ENCODE measurements at places on chromosomes 13 and 19. TPM values are rescaled to one million over a fixed set of nuclear protein-coding genes. Genes with fewer than 3 reads are reported as not detected.

ANO8 gene
- polyA plus RNA-seq, result 28.0 TPM

ZNF443 gene
- polyA plus RNA-seq, result 3.5 TPM

HTR2A gene
- 0.01 TPM for polyA plus RNA-seq

MTUS2 gene
- 0.20 TPM for polyA plus RNA-seq

KIR3DL2 gene
- not detected for polyA plus RNA-seq

ZNF180 gene
- polyA plus RNA-seq, result 2.6 TPM

POLR2E gene
- polyA plus RNA-seq, result 162 TPM

LILRB1 gene
- polyA plus RNA-seq, result 0.46 TPM

SLC35E1 gene
- 15.5 TPM for polyA plus RNA-seq

HDGFL2 gene
- polyA plus RNA-seq, result 57.5 TPM

NLRP11 gene
- not detected for polyA plus RNA-seq

TNNT1 gene
- 10.9 TPM for polyA plus RNA-seq

ICAM4 gene
- polyA plus RNA-seq, result 0.26 TPM

TMEM221 gene
- polyA plus RNA-seq, result 0.13 TPM

VMAC gene
- 3.4 TPM for polyA plus RNA-seq

ZNF558 gene
- polyA plus RNA-seq, result 8.5 TPM

ETFB gene
- 181 TPM for polyA plus RNA-seq

ZNF177 gene
- polyA plus RNA-seq, result 0.42 TPM

ACTMAP gene
- 6.8 TPM for polyA plus RNA-seq

SMIM17 gene
- polyA plus RNA-seq, result 0.05 TPM

ZNF439 gene
- 7.2 TPM for polyA plus RNA-seq

METTL21C gene
- not detected for polyA plus RNA-seq

KCNC3 gene
- 0.81 TPM for polyA plus RNA-seq

ZSCAN4 gene
- polyA plus RNA-seq, result 0.01 TPM

PSG6 gene
- not detected for polyA plus RNA-seq

HIPK4 gene
- polyA plus RNA-seq, result 0.08 TPM

SKA3 gene
- 4.1 TPM for polyA plus RNA-seq

ZNF730 gene
- 0.10 TPM for polyA plus RNA-seq

TTC9B gene
- polyA plus RNA-seq, result not detected

COX6B2 gene
- 0.53 TPM for polyA plus RNA-seq

NXNL1 gene
- not detected for polyA plus RNA-seq

PSG5 gene
- not detected for polyA plus RNA-seq

KRTDAP gene
- polyA plus RNA-seq, result 238 TPM

RFC3 gene
- 3.4 TPM for polyA plus RNA-seq

MIER2 gene
- 13.9 TPM for polyA plus RNA-seq

FCAR gene
- not detected for polyA plus RNA-seq

LILRB3 gene
- 0.75 TPM for polyA plus RNA-seq

ZNF221 gene
- polyA plus RNA-seq, result 1.2 TPM

VSIG10L gene
- polyA plus RNA-seq, result 227 TPM

CEACAM20 gene
- polyA plus RNA-seq, result not detected

PPP1R13L gene
- 163 TPM for polyA plus RNA-seq

ERICH6B gene
- not detected for polyA plus RNA-seq

SLC15A1 gene
- polyA plus RNA-seq, result 0.46 TPM

IFNL1 gene
- not detected for polyA plus RNA-seq

CAB39L gene
- 15.9 TPM for polyA plus RNA-seq

TMPRSS9 gene
- polyA plus RNA-seq, result 0.04 TPM

CASP14 gene
- 0.11 TPM for polyA plus RNA-seq

EVI5L gene
- polyA plus RNA-seq, result 8.5 TPM

SLC7A1 gene
- 51.2 TPM for polyA plus RNA-seq

MATK gene
- polyA plus RNA-seq, result 2.6 TPM
